H9 (cell line): ENCODE measurements at places on chromosomes 5 and 9. TPM values are rescaled to one million over a fixed set of nuclear protein-coding genes. Genes with fewer than 3 reads are reported as not detected.
A peak's percentile ranks its signal among the peaks of the same experiment; 100 is the strongest.

Gene TSSK1B
- total RNA-seq = 0.17 TPM in 1 of 2 replicates, not detected in the other

Gene IFNA21
- not detected in 2 replicates for total RNA-seq

Gene PAEP
- not detected in 2 replicates for total RNA-seq

Gene FBP2
- total RNA-seq = not detected in 2 replicates

Gene IL3
- not detected in 2 replicates for total RNA-seq

Gene LCN1
- total RNA-seq = not detected in 2 replicates

Gene ACSL6
- total RNA-seq = 1.3 and 1.6 TPM in 2 replicates

Gene RORB
- 0.26 and 0.31 TPM in 2 replicates for total RNA-seq

Gene BTNL9
- 0.88 and 0.96 TPM in 2 replicates for total RNA-seq

DNA sequence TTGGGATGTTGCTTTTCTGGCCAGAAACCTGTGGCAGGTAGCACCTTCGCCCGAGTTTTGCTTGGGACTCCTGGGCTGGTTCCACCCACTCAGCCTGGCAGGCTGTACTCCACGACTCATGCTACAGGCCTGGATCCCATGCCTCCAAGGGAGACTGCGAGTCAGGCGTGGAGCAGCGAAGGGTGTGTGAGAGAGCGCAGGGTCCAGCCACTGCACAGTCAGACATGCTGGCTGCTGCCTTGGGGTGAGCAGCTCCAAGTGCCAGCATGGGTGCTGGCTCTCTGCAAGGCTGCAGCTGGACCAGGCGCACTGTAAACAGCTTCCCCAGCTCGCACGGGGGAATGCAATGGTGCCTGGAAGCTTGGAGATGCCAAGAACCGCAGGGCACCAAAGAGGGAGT is 249.6 kb upstream of the EDIL3 start:
- DNase-seq = no peak

- DNase-seq = no peak
Measured at GRCh38 chr9:100669968-100670367, 92.1 kb downstream of the CAVIN4 start.

DNA sequence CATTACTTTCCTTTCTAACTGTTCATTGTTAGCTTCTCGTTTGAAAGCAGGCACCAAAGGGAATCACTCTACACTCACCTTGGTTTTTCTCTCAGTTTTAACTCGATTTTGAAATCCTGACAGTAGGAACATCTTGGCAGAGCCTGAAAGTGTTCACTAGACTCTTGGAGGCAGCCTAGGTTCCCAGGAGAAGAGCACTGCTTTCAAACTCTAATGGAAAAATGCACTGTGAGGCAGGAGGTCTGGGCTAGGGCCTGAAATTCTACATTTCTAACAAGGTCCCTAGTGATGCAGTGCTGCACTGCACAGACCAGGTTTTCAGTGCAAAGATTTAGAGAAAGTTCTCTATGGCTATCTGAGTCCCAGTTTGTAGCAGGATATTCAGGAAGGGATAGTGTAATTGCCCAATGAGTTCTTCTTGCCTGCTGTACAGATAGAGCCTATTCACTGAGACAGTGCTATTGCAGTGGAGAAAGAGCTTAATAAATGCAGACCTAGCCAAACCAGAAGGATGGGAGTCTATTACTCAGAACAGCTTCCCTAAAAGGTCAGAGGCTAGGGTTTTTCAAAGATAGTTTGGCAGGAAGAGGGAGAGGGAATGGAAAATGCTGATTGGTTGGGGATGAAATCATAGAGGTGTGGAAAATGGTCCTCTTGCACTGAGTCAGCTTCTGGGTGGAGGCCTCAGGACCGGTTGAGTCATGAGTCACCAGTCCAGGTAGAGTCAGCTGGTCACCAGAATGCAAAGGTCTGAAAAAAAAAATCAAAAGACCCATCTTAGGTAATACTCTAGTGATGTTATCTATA is 153.9 kb downstream of the GPBP1 start:
- DNase-seq = no peak

DNA sequence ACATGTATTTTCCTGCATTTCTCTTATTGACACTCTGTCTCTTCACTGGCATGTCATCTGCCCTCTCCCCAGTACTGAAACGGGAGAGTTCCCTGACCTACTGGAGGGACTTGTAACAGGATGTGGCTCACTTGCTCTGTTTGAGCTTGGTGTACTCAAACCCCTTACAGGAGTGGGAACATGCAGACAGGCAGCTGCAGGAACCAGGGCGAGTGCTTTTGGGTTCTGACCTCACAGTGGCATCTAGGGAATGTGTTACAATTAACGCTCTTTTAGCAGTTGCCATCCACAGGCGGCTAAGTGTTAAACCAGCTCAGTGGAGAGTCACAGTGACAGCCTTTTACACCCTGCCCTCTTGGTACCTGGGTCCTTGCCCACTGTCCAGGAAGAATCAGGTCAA is 300.3 kb upstream of the GRAMD2B start:
- peak; percentile 68 for DNase-seq

- no peak for DNase-seq
Measured at GRCh38 chr5:92801911-92802310, 779.1 kb downstream of the NR2F1-AS1 start.

- no peak for DNase-seq
Measured at GRCh38 chr9:137986268-137987099, 108.9 kb downstream of the CACNA1B start.

DNA sequence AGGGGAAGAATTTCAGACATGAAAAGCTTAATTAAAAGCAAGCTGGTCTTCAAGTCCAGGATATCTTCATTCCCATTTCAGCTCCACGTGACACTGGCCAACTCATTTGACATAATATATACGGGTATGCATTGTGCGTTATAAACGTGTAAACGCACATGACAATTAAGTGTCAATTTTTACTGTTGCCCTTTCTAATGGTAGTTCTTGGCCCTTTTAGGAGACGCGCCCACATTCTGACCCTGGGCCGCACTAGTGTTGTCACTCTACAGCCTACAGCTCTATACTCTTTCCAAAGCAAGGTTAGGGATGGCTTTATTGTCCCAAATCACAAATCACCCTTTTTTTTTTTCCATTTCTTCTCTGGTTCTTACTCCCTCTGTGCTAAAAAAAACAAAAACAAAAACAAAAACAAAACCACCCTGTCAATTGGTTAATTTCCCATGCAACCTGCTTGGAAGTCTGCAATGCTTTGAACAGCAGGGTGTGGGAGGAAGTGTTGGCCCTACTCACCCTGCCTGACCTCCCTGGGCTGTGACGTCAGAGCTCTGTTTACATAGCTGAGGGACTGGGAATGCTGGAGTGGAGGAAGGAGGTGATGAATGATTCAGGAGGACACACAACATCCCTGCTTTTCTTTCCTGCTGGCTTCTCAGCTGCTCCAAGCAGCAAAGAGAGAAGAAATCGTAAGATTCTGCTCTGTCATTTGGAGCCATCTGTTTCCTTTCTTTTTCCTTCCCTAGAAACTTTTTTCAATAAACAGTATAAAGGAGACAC is 19.3 kb downstream of the RFK start:
- peak; percentile 61 for DNase-seq

GRCh38 chr9:26561928-26562327 is 330.7 kb downstream of the CAAP1 start:
- DNase-seq = no peak

GRCh38 chr9:34334337-34334824 is 5.0 kb downstream of the NUDT2 start:
- DNase-seq = no peak

DNA sequence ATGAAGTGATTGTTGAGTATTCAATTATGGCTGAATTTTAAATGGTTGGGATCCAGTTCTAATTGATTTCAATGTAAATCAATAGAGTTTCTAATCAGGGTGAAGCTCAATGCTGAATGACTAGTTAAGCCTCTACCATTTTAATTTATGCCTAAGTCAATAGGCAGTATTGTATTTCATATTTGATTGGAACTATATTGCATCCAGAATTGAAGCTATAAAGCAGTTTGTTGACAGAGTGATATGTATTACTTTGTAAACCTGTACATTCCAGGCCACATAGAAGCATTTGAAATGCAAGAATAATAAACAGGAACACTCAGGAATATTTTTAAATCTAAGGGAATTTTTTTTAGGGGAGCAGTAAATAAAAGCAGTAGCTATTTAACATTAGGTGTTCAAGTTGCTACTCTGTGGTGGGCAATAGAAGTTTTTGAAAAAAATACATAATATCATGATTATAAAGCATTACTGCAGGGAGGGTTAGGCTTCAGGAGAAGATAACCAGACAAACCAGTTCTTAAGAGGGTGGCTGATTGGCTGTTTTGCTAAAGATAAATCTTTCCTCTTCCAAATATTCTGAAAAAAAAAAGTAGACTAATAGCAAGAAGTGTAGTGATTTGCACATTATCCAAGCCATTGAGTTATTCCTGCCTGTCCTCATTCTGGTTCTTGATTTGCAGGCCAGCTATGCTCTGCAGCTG is 492.0 kb upstream of the MEF2C start:
- DNase-seq = no peak

DNA sequence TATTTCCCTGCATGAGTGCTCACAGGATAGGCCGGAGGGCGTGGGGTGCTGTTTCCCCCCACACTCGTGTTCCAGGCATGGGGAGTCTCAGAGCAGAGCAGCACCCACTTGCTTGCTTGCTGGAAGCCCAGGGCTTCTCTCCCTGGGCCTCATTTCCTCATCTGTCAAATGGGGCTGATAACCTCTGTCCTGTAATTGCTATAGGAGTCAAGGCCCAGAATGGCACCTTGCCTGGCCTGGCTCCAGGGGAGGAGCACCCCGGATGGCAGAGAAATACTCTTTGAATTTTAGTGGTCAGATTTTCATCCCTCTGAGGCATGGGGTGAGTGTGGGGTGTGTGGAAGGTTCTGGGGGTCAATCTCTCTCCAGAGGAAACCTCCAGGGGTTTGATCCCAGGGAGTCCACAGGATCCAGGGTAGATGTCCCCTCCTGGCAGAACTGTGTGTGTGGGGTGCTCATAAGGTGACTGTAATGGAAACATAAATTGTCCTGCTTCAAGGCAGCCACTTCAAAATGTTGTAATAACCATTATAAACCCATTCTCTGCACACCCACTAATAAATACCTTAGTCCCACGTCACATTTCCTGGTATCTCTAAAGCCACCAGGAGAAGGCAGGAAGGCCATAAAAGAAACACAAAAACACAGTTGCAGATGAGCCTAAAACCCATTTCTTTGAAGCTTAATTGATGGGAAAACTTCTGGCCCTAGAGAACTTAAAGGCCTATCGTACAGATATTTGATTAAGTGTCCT is 272.2 kb downstream of the FSTL4 start:
- no peak for DNase-seq

DNA sequence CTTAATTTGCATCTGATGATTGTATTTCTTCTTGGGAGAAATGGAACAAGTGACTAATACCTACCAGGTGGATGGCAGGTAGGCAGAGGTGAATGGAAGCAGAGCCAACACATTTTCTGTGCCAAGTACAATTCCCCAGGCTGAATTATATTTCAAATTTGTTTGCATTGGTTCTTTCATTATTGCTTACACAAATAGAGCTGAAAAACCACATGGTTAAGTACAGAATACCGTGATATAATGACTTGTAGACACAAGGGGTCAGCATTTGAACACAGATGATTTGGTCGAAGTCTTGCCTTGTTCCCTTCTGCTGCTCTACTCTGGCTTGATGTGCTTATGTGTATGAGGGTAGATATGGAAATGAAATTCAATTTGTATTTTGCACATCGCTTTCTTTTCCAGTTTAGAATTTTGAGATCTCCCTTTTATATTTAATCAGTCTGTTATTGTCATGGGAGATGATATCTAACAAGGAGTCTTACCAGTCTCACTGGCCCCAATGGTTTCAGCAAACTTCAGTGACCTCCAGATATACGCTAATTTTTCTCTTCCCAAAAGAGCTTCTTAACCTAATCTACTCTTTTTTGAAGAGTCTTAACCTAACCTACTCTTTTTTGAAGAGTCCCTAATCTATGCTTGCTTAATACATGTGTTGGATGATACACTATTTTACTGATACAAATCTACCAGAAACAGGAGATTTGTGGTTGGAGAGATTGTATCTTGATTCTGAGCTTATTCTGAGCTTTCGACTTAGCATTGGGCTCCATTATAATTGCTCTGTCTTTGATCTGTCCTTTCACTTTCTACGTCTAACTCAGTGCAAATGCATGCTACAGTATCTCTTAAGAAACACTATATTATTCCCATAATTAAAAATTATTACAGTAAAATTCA is 88.1 kb downstream of the PCSK1 start:
- DNase-seq = no peak

GRCh38 chr9:106307670-106308069 is 555.3 kb upstream of the ZNF462 start:
- no peak for DNase-seq

DNA sequence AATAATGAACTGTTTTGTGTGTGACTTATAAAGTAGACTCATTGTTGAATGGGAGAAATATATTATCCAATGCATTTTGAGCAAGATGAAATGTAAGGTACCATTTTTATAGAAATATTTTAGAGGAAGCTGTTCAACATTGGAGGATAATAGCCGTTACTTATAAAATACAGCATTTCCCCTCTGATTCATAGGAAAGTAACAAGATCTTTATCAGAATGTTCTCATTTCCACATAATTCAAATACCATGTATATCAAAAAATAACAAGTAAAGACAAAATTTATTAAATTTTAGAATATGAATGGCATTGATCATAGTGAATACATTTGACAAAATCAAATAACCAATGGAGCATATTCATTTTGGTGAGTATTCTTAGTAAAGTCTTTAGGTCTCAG is 346.7 kb upstream of the PTGER4 start:
- DNase-seq = no peak

- DNase-seq = no peak
Measured at GRCh38 chr5:75286211-75286773, 49.6 kb upstream of the ANKRD31 start.

GRCh38 chr5:36728697-36729543 is 122.5 kb downstream of the SLC1A3 start:
- DNase-seq = no peak

DNA sequence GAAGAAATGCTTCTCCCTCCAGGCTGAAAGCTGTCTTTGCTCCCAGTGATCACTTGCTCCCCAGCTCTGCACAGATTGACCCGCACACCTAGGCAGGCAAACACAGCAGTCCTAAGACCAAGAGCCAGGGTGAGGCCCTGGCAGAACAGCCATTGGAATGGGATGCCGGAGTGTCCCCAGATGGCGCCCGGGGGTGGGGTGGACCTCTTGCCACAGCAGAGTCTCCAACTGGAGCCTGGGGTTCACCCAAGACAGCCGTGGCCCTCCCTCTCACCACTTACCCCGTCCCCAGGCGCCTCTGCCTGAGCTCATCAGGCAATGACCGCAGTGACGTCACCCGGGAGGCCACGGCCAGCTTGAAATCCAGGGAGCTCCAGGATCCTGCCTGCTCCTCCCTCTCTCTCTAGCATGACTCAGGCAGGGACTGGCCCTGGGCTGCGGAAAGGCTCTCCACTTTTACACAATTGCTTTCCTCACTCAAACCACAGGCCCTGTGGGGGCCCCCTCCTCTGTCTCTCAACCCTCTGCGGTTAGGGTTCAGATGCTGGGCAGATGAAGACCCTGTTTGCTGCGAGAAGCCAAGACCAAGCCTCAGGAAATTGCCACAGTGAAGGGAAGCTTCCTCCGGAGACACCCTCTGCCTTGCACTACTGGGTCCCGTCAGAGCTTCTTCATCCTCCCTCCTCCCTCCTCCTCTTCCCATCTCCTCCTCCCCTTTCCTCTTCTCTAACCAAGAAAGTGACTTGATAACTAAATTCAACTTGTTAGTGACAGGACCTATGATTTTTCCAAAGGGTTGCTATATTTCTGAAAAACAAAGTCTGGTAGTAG is 24.3 kb upstream of the PTGES start:
- peak; percentile 77 for DNase-seq
